ENCODE measurements at places on chromosomes 3 and 15.
A peak's percentile ranks its signal among the peaks of the same experiment; 100 is the strongest.

- peak; percentile 91 for DNase-seq
Measured at GRCh38 chr3:194333212-194333980, 17.7 kb downstream of the CPN2 start.

- no peak for DNase-seq
Measured at GRCh38 chr15:24269923-24270322, 405.7 kb upstream of the NPAP1 start.

DNA sequence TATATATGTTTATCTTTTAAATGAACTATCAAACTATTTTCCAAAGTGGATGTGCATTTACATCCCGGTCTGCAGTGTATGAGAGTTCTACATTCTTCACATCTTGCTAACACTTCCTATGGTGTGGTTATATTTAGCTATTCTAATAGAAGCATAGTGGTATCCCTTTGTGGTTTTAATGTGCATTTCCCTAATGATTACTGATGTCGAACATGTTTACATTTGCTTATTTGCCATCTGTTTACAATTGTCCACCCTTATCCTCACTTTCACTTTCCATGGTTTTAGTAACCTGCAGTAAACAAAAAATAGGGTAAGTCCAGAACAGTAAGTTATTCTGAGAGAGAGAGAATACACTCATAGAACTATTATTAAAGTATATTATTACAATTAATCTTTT, 360.5 kb upstream of the NAALADL2 start:
- DNase-seq = no peak

DNA sequence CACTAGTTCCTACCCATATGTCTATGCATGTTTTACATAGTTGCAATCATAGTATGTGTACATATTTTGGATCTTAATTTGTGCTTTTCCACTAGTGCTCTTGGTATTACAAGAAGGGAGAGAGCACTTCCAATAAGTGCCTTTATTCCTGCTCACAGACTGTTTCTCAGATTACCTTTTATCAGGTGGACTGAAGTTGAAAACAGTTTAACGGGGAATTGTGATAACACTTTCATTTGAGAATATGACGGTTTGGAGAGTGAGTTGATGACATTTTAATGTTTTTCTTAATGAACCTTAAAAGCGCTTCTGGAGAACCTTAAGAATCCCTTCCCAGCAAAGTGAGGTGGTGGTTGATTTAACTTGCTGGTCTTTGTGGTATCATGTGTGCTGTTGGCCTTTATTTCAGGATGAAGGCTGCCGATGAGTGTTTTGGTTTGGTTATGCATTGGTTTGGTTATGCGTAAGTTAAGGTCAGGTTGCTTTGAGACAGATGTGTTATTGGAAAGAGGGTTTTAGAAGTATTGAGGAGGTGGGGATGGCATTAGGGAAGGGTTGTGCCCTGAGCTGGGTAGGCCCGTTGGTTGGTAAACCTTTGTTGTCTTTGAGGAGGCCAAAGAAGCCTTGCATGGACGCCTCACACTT, 2.8 kb downstream of the EDEM1 start:
- DNase-seq = no peak

GRCh38 chr3:195829897-195830254, 18.1 kb upstream of the MUC4 start:
- DNase-seq = no peak

DNA sequence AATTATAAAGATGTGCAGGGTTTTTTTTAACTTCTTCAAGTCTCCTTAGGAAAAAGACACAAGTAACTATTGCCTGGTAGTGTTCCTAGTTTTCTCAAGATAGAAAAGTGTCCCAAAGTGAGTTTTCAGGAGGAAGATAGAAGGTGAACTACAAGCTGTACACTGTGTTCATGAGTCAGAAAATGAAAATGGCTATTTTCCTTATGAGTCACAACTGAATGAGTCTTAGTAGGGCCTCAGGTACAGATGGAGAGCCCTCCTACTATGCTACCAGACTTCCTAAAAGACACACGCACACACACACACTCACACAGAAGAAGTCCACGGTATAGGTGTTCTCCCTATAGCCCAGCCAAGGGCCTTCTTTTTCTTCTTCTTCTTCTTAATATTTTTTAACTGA, 3.1 kb downstream of the MYO1E start:
- DNase-seq = no peak

DNA sequence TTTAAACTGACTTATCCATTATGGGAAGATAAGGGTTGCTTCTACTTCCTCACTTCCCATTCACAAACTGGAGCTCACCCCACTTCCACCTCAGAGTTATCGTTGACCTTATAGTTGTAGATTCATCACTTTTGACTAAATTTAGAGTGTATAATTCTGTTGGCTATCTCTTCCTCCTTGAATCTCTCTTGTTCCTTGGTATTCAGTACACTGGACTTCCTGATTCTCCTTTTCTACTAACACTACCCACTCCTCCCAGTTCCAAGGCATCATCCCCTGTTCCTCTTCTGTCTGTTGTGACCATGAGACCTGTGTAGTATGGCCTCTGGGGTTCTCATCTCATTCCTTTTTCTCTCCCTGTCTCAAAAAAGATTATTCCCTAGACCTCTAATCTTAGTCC, 5.9 kb upstream of the GPR87 start:
- DNase-seq = no peak

GRCh38 chr3:5054098-5054497, 68.0 kb upstream of the ARL8B start:
- DNase-seq = peak; percentile 67

DNA sequence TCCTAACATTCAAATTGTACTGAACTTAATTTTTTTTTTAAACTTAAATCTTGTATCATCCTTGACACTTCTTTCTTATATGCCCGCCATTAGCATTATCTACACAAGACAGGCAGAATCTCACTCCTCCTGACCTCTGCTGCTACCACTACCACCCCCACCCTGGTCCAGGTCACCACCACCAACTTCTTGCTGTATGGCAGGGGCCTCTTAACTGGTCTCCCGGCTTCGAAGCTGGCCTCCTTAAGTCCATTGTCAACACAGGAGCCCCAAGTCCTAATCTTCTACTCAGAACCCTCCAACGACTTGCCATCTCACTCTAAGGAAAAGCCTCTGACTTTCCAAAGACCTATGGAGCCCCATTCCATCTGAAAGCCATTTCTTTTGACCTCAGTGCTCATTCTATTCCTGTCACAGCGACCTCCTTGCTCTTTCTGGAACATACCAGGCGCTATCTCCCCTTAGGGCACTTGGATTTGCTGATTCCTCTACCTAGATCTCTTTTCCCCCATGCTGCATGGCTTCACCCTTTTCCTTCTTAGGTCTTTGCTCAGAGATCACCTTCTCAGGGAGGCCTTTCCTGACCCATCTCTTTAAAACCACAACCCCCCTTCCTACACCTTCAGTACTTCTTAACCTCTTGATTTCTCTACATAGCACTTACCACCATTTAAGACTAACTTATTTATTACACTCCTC, 2.6 kb downstream of the PRC1 start:
- DNase-seq = no peak

- DNase-seq = no peak
Measured at GRCh38 chr3:119630128-119630879, 30.1 kb downstream of the POPDC2 start.

DNA sequence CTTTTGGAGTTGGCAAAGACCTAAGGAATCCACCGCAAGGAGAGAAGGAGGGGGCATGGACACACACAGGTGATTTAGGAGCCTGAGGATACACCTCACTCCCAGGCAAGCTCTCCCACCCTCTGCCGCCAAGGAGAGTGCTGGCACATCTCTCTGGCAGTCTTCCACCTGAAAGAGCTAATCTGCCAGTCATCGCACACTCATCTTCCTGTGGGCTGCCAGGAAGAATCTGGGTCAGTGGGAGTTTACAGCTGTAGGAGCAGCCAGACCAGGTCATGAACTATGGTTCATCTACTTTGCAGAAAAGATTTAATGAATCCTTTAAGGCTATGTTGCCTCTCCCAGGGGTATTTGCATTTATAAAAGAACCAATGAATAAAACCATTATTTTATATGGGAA, 170.6 kb upstream of the TSC22D2 start:
- DNase-seq = no peak

- DNase-seq = no peak
Measured at GRCh38 chr3:193917158-193917557, 218.8 kb upstream of the HES1 start.

- no peak for DNase-seq
Measured at GRCh38 chr3:113773381-113773780, 26.5 kb downstream of the ATP6V1A start.

GRCh38 chr15:68732451-68732850, 88.2 kb downstream of the ANP32A start:
- no peak for DNase-seq

- no peak for DNase-seq
Measured at GRCh38 chr15:78306176-78306774, 6.9 kb upstream of the SKIC8 start.

DNA sequence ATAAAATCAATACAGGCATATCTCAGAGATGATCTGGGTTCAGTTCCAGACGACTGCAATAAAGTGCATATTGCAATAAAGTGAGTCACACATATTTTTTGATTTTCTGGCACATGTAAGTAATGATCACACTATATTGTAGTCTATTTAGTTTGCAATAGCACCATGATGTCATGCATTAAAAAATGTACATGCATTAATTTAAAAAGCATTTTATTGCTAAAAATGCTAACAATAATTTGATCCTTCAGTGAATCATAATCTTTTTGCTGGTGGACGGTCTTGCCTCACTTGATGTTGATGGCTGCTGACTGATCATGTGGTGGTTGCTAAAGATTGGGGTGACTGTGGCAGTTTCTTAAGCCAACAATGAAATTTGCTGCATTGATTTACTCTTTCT, 511.1 kb downstream of the OTOL1 start:
- no peak for DNase-seq

- DNase-seq = no peak
Measured at GRCh38 chr3:64932666-64933342, 245.0 kb upstream of the ADAMTS9 start.

GRCh38 chr15:40061212-40061901, 22.4 kb upstream of the SRP14 start:
- no peak for DNase-seq

DNA sequence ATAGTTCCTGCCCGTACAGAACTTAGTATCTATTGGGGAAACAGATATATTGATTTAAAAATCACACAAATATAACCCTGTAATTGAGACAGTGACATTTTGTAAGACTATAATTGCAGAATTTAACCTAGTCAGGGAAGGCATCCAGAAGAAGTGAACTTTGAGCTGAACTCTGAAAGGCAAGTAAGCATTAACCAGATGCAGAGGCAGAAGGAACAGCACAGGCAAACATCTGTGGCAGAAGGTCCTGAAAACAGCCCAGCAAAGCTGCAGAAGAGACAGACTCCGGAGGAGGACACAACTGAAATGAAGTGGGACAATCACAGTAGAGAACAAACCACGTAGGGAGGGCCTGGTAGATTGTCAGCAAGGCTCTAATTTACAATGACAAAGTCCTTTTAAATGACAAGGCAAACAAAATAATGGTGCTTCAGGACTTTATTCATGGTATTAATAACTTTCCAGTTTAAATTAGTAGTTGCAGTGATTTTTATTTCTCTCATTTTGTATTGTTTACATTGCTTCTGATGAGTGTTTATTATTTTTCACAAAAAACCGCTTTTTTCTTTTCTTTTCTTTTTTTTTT, 14.5 kb downstream of the BCL2A1 start:
- no peak for DNase-seq

DNA sequence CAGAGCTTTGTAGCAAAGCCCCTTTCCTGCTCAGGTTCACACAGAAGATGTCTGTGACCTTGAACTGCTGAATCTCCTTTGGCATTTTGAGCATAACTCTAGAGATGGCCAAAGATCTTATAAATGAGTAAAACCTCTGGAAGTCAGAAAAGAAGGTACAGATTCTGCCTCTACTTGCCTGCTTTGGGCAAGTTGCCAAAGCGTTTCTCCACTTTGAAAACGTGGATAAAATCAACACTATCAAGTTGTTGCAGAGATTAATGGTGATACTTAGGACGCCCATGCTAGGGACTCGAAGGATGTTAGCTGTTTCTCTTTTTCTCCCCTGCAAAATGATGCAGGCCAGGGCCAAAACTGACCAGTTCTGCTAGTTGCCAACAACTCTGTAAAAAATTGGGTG, 68.0 kb upstream of the CMTM7 start:
- no peak for DNase-seq

DNA sequence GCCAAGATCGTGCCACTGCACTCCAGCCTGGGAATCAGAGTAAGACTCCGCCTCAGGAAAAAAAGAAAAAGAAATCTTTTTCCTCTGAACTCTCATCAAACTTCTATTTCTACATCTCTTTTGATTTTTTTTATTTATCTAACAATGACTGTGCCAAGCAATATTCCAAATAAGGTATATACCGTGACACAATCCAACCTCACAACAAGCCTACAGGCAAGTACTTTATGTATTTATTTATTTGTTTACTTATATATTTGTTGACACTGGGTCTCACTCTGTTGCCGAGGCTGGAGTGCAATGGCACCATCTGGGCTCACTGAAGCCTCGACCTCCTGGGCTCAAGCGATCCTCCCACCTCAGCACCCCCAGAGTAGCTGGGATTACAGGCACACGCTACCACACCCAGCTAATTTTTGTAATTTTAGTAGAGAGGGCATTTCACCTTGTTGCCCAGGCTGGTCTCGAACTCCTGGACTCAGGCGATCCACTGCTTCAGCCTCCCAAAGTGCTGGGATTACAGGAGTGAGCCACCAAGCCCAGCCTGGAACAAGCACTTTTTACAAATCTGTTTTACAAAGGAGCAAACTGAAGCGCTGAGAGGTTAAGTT, 94.9 kb upstream of the CHD2 start:
- DNase-seq = no peak

DNA sequence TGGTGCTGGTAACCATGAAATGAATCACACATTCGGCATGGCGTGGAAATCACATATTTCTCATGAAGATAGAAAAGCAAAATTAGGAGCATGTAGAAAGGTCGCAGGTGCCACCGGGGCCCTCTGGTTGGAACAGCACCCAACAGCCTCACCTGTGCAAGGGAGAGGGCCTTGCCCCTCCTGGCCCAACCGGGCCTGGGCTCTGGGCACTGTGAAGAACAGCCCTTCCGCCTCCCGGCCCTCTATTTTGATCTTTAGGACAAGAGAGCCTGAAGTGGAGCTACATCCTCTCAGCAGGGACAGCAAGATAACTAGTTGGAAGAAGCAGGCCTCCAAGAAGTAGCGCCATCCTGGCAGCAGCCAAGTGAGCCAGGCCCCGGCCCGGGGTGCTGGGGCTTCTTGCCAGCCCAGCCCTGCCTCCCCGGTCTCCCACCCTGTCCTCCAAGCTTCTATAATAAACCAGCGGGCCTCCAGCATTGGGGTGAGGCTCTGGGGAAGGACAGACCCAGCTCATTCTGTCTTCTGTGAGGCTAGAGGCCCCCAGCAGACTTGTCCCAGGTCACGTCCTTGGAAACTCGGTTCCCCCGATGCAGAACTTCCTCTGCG, 46.1 kb upstream of the FGD5 start:
- DNase-seq = no peak

- no peak for DNase-seq
Measured at GRCh38 chr3:146532406-146532805, 12.0 kb downstream of the PLSCR1 start.

- DNase-seq = no peak
Measured at GRCh38 chr3:42134867-42135464, 43.8 kb downstream of the TRAK1 start.

GRCh38 chr15:88535607-88536313, 10.7 kb downstream of the DET1 start:
- no peak for DNase-seq

- DNase-seq = no peak
Measured at GRCh38 chr15:67025719-67026609, 39.4 kb upstream of the SMAD3 start.

Measured in aorta (tissue), 5 donors.